ENCODE measurements at places on chromosomes 2 and 18.

GRCh38 chr18:57025540-57025939 is 121.3 kb upstream of the BOD1L2 start:
- DNase-seq: no peak

DNA sequence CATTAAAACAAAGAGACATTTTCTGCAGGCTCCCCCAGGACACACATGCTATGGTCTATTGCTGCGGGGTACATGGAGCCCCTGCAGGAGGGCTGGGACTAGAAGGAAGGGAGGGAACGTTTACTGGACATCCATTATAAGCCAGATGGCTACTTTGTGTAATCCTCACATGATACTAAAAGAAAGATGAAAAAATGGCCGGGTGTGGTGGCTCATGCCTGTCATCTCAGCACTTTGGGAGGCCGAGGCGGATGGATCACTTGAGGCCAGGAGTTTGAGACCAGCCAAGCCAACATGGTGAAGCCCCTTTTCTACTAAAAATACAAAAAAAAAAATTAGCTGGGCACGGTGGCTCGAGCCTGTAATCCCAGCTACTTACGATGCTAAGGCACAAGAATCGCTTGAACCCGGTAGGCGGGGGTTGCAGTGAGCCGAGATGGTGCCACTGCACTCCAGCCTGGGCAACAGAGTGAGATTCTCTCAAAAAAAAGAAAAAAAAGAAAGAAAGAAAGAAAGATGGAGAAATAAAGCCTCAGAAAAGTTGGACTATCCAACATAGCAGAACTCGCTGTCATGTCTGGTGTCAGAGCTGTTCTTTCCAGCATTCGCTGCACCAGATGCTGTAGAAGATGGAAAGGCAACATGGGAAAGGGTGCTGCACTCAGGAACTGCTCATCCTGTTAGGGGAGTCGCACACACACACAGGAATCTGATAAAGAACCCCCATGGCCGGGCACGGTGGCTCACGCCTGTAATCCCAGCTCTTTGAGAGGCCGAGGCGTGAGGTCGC is 7.8 kb upstream of the MYCN start:
- no peak for DNase-seq

DNA sequence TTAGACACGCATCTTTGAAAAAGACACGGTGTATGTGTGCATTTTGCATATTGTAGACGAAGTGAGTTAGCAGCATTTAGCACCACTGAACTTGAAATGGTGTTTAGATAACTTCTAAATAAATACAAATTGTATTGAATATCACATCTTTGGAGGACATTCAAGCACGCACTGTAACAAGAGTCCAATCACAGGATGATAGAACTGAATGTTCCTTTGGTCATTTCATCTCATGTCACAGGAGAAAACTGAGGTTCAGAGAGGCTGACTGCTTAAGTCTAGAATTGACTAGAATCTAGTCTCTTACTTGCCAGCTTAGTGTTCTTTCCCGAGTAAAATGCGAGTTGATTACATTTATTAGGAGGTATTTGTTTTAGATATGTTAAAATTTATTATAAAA is 119.2 kb upstream of the CCDC195 start:
- DNase-seq: no peak

DNA sequence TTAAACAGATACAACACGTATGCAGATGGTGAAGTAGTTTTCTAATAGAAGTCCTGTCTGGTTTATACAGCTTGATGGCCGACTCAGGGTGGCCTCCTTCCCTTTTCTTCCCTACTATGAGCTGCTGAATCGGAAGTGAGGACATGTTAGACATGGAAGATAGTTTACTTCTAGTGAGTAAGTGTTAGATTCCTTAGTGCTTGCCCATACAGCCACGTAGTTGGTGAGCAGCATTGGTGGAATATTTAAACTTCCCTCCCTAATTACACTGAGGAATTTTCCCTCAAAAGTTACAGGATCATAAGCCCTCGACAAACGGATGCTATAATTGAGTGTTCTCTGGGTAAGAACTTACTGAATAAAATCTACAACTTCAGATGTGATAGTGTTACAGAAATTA is 52.1 kb downstream of the RHBDD1 start:
- DNase-seq: no peak

DNA sequence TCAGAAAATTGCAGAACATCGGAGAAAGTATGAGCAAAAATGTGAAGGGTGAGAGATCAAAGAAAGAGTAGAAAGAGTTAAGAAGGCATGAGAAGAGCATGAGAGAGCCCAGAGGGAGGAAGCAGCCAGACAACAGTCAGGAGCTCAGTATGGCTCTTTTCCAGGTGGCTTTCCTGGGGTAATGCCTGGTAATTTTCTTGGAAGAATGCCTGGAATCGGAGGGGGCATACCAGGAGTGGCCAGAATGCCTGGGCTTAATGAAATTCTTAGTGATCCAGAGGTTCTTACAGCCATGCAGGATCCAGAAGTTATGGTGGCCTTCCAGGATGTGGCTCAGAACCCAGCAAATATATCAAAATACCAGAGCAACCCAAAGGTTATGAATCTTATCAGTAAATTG is 271.8 kb upstream of the TFPI start:
- no peak for DNase-seq

- DNase-seq: no peak
Measured at GRCh38 chr18:24427484-24427883, 1.0 kb downstream of the IMPACT start.

DNA sequence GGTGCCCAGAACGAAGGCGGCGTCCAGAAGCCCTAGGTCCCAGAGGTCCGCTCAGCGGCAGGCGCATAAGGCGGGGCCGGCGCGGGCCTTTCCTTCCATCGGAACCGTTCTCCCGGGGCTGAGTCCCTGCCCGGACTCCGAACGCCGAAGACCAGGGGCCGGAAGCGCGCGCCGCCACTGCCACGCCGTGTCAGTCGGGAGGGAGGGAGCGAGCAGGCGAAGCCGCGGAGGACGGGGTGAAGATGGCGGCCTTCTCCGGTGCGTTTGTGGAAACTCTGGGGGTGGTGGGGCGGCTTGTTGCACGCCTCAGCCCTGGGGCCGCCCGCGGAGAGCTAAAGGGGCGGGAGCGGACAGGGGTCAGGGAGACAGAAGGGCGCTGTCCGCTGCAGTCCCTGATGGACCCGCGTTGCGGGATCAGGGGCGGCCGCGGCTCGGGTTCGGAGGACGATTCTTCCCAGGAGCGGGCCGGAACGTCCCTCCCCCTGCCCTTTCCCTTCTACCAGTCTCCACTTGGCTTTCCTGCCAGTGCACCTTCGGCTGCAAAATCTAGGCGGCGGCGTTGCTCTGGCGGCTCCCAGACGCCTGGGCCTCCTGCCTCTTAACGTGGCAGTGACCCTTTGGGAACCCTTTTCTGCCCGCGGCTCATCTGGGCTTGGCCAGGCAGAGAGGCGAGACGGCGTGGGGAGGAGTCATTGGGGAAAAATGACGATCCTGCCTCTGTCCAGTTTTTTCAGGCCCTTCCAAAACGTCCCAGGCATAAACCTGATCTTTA is at the start of gene DDX1:
TSS of gene DDX1 (plus strand) at position 177 of the 772 bp plus-strand sequence. CDS start at position 243, 66 bp downstream.
- peak; percentile 86 for DNase-seq

GRCh38 chr2:71548646-71549425 is 95.5 kb downstream of the DYSF start:
- peak; percentile 81 for DNase-seq

DNA sequence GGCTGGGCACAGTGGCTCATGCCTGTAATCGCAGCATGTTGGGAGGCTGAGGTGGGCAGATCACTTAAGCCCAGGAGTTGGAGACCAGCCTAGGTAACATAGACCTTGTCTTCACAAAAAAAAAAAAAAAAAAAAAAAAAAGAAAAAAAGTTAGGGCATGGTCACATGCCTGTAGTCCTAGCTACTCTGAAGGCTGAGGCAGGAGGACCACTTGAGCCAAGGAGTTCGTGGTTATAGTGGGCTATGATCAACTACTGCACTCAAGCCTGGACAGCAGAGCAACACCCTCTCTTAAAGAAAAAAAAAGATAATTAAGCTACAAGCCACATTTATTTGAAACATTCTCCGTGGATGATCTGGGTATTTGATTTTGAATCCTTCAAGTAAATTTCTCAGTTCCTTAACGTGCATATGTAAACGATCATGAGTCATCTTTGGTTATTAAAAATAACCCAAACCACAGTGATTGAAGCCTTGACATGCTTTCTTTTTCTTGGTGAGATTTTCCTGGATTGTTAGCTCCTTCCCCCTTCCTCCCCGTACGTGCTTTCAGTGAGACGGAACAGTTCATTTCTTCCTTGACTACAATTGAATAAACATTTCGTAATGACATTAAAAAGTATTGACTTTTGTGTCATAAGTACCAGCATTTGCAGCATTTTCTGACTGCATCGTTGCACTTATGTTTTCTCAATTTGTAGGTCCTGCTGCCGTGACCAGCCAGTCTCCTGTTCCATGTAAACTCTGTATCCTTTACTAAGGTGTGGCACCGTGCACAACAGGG is 20.3 kb downstream of the RMC1 start:
- no peak for DNase-seq

DNA sequence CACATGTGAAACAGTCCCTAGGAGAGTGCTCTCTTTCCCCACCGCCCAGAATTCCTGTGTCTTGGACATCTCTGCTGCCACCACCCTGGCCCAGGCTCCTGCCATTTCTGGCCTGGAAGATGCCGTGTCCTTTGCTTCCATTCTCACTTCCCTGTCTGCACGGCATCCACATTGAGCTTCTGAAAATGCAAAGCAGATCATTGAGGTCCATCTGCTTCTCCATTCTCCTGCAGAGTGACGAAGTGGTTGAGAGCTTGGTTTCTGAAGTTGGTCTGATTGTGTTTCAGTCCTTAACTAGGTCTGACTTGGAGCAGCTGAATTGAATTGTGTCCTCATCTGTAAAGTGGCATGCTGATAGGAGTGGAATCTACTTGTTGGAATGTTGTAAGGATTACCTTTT is 98.7 kb upstream of the MGAT5 start:
- DNase-seq: no peak

- DNase-seq: peak; percentile 5
Measured at GRCh38 chr2:138548796-138549195, 47.2 kb downstream of the SPOPL start.

- no peak for DNase-seq
Measured at GRCh38 chr18:54830260-54830659, 2.0 kb downstream of the RAB27B start.

DNA sequence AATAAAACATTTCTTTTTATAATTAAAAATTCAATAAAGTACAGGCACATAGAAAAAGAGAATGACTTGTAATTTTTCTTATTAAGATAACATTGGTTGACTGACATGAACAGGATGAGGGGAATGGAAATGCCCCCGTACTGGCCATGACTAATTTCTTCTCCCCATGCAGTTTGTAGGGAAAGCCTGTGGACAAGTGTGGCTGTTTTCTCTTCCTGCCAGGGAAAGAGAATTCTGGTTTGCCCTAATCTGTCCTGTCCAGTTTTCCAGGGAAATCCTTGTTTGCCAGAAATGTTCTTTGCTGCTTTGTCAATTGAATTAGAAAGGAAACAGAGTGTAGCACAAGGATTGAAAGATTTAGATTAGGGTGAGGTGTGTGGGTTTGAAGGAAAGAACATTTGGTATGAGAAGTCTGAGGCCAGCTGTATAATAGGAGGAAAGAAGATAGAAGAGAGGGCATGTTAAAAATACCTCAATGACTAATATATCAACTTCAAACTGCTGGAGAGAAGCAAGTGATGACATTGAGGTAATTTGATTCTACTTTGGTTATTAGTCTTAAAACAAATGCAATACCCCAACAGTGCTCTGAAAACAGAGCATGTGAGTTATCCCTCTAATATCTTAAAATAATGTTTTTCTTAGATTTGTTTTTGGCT is 593.9 kb upstream of the ZNF804A start:
- no peak for DNase-seq

GRCh38 chr2:231190531-231191197 is 7.8 kb upstream of the ARMC9 start:
- DNase-seq: peak; percentile 37

GRCh38 chr18:46402396-46402795 is 254.6 kb downstream of the LOXHD1 start:
- DNase-seq: no peak

DNA sequence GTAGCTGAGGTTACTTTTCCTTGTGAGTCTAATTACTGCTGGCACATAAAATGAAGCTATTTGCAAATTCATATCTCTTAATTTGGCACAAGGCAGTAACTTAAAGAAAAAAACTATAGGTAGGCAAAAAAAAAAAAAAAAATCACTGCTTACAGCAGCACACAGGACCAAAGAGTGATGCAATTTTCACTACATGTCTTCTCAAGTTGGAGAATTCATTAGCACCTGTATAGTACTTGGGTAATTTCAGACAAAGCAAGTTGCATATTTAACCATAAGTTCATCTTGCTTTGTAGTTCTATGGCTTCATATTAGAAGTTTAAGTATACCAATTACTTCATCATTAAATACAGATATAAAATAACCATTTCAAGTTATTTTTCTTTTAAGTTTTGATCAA is 33.7 kb upstream of the RBBP8 start:
- DNase-seq: no peak

GRCh38 chr2:215876139-215876936 is 137.0 kb downstream of the MREG start:
- DNase-seq: no peak

GRCh38 chr18:60935041-60935910 is 398.0 kb upstream of the CDH20 start:
- DNase-seq: no peak

DNA sequence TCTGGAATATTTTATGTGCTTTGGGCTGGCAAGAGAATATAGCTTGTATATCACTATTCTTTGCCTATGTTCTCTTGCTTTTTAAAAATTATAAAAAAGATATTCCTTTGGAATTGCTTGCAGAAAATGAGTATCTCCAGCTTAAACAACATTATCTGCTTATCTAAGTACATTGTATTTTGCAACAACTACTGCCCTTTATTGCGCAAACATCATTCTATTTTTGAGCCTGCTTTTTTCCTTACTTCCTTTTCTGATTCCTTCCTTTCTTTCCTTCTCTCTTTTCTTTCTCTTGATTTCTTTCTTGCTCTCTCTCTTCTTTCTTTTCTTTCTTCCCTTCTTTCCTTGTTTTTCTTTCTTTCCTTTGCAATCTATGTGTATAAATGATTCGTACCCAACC is 74.0 kb downstream of the UNC80 start:
- no peak for DNase-seq

GRCh38 chr2:32697156-32697555 is 69.3 kb downstream of the TTC27 start:
- no peak for DNase-seq

DNA sequence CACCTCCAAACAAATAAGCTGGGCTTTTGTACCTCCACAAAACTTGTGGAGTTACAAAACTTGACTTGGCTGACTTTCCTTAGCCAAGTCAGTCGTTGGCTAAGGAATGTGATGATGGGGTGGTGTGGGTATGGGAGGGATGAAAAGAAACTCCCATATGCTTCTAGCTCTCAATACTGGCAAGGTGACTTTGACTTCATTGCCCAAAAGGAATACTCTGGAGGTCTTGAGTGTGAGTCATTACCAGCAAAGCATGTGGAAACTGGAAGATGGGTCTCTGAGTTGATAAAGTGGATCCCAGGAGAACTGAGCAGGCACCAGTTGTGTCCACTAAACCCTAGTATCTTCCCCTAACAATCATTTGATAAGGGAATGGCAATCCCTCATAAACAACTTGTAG is 226.7 kb downstream of the GULP1 start:
- no peak for DNase-seq

GRCh38 chr2:155841442-155841841 is 491.1 kb downstream of the NR4A2 start:
- no peak for DNase-seq

GRCh38 chr2:132936791-132937190 is 266.8 kb upstream of the LYPD1 start:
- no peak for DNase-seq

- DNase-seq: no peak
Measured at GRCh38 chr2:83112858-83113257, 1346.2 kb downstream of the SUCLG1 start.

- no peak for DNase-seq
Measured at GRCh38 chr2:20620696-20621365, 30.1 kb downstream of the HS1BP3 start.

GRCh38 chr18:11740461-11740860 is 51.4 kb downstream of the GNAL start:
- no peak for DNase-seq

All from midbrain (tissue), 1 donor.